AG09319 (cell line): ENCODE measurements at places on chromosomes 16 and 17.

GRCh38 chr16:11824362-11824761, 27.0 kb downstream of the RSL1D1 start:
- no peak for DNase-seq

DNA sequence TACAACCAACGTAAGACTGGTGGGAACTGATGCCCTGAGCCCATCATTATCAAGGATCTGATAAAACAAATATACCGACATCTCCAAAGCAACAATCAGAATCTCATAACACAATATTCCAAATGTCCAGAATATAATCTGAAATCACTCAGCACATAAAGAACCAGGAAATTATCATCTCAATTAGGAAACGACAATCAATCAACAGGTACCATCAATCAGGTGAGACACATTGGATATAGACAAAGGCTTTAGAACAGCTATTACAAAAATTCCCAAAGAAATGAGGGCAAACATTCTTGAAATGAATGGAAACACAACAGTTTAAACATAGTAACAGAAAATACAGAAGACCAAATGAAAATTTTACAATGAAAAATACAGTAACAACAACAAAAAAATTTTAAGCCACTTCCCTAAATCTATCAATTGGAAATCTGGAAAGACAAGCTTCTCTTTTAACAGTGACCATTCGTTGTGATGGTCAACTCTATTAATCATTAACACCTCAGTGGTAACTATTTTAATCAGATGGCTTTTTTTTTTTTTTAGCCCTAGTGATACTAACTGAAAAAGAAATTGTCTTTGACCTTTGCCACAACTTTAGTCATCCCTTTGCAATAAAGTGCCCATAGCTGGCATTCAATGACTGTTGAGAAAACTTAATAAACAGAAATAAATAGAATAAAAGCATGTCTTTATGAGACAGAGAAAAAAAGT, 70.4 kb downstream of the USP32 start:
- DNase-seq: no peak

- no peak for DNase-seq
These were observed 173.6 kb downstream of the PHKB start for GRCh38 chr16:47634727-47635126.

GRCh38 chr17:47652570-47652969, 2.9 kb downstream of the KPNB1 start:
- no peak for DNase-seq

DNA sequence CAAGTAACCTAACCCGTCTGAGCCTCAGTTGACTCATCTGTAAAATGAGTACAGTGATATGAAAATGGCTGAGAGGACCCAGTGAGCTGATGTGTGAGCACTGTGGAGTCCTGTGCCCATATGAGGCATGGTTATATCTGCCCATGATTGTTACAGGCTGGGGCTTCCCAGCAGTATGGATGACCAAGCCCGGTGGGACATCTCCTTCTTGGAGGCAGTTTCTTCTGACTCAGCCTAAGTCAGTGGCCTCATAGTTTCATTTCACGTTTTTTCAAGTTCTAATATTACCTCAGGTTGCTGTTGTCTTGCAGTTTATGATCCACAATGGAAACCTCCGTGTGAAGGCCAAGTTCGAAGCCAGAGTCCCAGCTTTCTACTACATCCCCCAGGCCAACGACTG, 4.8 kb downstream of the ADAP2 start:
- DNase-seq: no peak

DNA sequence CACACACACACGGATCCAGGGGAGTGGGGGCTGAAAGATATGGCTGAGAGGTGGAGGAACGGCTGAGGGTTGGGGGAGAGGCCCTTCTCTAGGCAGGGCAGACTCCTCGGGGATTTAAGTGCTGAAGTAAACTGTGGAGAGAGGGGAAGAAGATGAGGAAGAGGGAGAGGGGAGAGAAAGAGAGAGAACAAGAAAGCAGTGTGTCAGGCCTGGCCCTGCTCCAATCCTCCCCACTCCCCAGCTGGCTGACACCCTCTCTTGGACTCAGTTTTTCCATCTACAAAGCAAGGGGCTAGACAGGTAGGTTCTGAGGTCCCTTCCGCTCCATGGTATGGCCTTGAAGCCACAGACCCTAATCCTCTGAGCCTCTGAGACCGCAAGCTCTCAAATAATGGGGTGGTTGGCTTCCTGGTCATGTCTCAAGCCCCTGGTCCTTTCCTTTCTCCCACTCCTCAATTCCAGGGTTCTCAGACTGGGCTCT, 2.0 kb downstream of the VAMP2 start:
- no peak for DNase-seq

GRCh38 chr16:12600116-12600515, 203.6 kb downstream of the CPPED1 start:
- DNase-seq: no peak

GRCh38 chr17:42720996-42721583, 23.8 kb downstream of the EZH1 start:
- DNase-seq: peak; percentile 32

DNA sequence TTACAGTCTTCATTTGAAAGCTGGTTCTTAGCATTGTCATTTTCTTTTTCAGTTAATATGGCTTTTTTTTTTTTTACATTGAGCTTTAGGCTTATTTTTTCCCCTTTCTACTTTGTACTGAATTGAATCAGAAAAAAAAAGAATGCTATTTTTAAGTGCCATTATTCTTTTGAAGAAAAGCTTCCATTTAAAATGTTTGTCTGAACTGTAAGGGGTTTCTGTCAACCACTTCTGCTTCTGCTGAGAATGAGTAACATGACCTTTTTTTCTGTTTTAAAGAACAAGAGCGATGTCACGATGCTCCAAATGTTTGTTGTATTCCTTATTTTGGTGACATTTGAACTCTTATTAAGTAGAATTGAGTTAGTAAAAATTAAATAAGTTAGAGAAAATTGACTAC, 50.0 kb downstream of the MRTFB start:
- no peak for DNase-seq

DNA sequence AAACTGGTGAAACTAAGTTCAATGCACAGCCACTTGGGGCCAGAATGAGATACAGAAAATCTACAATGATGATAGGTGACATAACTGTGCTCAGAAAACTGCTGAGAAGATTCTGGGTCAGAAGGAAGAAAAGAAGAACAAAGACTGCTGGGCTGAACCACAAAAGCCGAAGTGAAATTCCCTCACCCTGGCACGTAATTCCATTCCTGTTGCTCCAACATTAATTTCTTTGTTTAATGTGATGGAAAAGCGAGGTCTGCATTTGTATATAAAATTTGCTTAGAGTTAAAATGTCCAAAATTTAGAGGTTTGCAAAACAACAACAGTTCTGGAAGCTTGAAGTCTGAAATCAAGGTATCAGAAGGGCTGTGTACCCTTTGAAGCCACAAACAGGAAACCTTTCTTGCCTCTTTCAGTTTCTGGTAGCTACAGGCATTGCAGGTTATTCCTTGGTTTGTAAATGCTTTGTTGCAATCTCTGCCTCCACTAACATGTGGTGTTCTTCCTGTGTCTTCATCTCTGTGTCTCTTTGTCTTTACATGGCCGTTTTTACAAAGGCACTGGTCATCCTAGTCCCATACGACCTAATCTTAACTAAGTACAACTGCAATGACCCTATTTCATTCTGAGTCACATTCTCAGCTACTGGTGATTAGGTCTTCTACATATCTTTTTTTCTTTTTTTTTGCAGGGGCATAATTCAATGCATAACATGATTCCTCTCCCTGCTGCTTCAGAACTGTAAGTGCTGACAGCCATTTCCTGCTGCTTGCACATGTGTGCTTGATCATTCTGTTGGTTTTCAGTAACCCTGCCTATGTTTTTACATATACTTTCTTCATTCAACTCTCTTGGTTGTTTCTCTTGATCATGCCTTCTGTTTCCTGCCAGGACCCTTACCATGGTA, 603.0 kb upstream of the CDH8 start:
- no peak for DNase-seq

DNA sequence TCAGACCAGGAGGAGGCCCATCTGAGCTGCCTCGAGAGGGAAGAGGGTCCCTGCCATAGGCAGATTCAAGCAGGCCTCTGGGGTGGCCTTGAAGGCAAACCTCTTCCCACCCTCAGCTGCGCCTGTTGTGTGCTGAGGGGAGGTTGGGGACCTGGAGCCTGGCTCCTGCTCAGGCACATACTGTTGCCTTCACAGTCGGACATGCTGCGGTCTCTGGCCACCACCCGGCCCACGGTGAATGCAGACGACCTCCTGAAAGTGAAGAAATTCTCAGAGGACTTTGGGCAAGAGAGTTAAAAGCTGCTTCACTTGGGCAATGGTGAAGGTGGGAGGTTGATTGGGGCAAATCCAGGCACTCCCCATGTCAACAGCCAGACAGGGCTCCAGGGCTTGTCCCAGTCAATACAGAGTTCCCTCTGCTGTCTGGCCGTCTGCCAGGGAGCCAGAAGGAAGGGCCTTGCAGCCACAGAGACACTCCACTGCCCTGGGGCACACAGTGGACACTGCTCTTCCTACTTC, 6.3 kb downstream of the PDF start:
- DNase-seq: no peak

DNA sequence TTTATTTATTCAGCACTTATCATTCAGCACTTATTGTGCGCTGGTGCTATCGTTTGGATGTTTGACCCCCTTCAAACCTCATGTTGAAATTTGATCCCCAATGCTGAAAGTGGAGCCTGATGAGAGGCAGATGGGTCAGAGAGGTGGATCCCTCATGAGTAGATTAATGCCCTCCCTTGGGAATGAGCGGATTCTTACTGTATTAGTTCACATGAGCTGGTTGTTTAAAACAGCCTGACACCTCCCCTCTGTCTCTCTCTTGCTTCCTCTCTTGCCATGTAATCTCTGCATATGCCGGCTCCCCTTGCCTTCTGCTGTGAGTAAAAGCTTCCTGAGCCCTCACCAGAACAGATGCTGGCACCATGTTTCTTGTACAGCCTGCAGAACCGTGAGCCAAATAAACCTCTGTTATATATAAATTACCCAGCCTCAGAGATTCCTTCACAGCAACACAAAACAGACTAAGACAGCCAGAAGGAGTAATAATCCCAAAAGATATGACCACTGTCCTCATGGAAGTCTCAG, 111.1 kb downstream of the CACNG3 start:
- DNase-seq: no peak

- no peak for DNase-seq
These were observed 32.4 kb downstream of the HAPSTR1 start for GRCh38 chr16:9123871-9124270.

DNA sequence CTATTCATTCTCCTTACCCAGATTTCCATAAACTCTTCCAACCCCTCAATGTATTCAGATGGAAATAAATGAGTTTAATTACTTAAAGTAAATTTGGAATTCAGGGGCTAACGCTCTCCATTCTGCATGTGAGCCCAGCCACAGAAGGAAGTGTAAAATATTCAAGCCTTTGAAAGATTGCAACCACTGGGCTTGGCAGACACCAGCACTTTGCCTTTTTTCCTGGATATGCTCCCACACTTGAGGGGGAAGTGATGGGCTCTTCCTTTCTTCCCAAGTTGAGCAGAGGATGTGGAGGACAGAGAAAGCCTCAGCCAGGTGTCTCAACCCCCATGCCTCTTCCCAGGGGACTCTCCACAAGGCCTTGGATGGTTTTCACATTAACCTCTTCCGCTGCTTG, 825.1 kb upstream of the EEF2KMT start:
- DNase-seq: no peak

- DNase-seq: no peak
These were observed 25.4 kb downstream of the TOX3 start for GRCh38 chr16:52521570-52521969.

- no peak for DNase-seq
These were observed 46.5 kb downstream of the CACNG3 start for GRCh38 chr16:24302636-24303035.

DNA sequence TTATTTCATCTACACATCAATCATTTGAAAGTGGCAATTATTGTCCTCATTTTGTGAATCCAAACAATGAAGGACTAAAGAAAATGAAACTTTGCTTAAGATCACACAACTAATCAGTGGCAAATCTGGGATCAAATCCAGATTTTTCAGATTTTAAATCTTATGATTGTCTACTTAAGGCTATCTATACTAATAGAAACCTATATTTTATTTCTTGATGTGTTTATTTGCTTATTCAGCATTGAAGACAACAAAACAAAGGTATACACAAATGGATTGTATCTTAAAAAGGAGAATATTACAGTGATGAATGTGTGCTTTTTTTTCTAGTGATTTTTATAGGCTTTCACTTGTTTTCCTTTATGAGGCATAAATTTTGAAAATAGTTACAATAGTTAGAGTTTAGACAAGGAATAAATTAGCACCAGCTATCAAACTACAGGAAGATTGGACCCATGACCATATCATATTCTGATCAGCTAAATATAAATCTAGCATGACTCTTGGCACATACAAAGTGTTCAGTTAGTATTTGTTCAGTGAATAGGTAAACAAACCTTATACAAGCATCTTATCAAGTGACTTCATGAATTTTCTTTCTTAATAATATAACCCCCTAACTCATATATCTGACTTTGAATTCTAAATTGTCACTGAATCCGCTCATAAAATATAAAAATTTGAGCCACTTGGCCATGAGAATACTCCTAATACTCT, 20.5 kb downstream of the VMP1 start:
- DNase-seq: no peak

DNA sequence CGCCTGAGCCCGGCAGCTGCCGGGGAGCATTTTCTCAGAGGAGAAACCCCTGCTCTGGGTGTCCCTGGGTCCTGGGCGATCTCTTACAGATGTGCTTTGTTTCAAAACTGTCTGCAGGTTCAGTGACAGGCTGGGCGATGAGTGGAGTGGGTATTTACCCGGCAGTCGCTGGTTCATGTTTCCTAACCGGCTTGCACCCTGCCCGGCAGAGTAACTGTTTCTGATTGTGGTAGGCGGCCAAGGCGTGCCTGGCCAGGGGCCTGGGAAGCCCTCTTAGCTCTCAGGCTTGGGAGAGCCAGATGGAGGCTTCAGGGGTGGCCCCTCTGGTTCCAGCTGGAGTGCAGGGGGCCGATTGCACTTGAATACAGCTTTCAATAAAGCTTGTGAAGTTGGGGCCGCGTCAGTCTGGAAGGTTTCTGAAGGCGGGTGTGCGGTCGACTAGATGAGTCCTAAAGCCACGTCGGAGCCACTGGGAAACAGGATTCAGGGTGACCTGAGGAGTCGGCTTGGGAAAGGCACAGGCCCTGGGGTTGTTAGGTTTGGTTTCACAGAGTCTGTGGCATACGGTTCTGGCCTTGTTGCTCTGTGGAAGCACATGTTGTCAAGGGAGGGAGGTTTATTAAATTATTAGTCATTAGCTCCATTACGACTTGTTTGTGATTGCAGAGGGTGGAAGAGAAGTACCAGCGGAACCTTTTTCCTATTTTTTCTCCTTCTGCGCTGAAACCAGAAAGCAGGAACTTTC, 1.4 kb downstream of the BAIAP2 start:
- no peak for DNase-seq

GRCh38 chr16:4315186-4316107, at the start of gene GLIS2:
GLIS2 (plus strand) TSS chr16:4316067; CDS start chr16:4332281, 16,214 bp downstream.
- DNase-seq: peak; percentile 78

GRCh38 chr16:88888461-88889387, 22.3 kb upstream of the PABPN1L start:
- DNase-seq: no peak
